ENCODE measurements at places on chromosomes 3 and 15. TPM values are rescaled to one million over a fixed set of nuclear protein-coding genes. Genes with fewer than 3 reads are reported as not detected.
A peak's percentile ranks its signal among the peaks of the same experiment; 100 is the strongest.

GRCh38 chr15:84791763-84792162, 25.4 kb upstream of the ALPK3 start:
- DNase-seq: no peak

- no peak for DNase-seq
Measured at GRCh38 chr3:196670339-196670738, 30.8 kb downstream of the NRROS start.

DNA sequence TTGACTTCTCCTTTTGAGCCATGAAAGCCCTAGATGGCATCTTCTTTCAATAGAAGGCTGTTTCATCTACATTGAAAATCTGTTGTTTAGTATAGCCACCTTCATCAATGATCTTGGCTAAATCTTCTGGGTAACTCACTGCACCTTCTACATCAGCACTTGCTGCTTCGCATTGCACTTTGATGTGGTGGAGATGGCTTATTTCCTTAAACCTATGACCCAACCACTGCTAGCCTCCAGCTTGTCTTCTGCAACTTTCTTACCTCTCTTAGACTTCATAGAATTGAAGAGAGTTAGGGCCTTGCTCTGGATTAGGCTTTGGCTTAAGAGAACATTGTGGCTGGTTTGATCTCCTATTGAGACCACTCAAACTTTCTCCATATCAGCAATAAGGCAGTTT, 189.8 kb downstream of the PLCL2 start:
- DNase-seq: no peak

DNA sequence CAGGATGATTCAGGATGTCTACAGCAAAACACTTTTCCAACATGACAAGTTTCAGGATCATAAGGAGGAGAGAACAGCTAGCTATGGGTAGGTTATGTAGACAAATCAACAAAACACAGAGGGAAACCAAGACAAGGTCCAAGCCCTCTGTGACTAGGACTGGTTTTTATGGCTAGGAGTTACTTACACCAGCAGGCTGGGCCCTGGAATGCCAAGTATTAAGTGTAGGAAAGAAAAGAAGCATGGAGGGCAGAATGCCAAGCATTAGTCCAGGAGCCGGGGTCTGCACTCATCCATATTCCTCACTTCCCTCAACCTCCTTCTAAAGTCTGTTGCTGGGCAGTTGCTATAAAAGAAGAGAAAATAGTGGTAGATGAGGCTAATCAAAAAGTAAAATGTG, 35.3 kb upstream of the PPP2R3A start:
- DNase-seq: no peak

DNA sequence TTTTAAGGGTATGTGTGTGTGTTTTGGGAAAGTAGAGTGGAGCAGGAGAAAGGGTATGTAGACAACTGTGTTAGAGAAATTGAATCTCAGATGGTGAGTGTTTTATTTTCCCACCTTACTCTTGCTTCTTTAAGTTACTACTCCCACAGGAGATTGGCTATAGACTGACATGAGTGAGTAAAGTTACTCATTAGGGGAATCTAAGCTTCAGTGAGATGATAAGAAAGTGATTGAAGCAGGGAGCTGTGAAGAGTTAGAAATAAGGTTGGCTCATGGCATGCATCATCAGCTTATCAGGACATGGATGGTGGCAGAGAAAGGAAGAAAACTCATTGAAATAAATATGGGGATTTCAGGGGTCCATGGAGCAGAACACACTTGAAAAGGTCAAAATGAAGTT, 88.9 kb downstream of the MBNL1 start:
- peak; percentile 28 for DNase-seq

- DNase-seq: no peak
Measured at GRCh38 chr3:132843349-132843748, 121.1 kb upstream of the NPHP3 start.

DNA sequence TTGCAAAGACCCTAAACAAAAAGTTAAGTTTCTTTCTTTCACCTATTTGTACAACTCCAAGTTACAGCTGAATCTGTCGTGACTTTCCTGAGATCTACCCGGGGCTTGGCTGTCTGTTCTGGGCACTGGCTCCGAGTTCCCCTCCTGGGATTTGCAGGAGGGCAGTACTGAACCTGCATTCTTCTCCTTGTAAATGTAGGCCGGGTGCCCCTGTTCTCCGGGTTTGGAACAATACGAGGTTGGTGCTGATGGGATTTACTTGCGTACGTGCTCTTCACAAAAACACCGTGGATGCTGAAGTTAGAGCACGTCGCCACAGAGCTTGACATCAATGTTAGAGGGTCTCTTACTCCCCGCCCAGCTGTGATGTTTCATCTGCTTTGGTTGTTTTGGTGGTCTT, 48.1 kb downstream of the KLHL25 start:
- no peak for DNase-seq

DNA sequence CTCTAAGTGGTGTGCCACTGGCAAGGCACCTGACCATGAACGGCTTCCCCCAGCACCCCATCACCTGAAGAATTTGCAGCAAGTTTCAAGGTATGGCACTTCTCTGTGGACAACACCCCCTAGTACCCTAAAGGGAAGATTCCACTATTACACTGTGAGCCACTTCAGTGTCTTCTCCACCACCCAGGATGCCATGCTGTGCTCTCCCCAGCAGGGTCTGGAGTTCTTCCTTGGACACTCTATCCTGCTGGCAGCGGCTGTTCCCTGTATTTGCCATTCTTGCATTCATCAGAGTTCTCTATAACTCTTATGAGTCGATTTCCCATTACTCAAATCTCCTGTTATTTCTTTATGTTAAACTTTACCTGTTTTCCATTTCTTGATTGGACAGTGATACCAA, 33.9 kb upstream of the RNU6-1 start:
- DNase-seq: no peak

- no peak for DNase-seq
Measured at GRCh38 chr3:156429125-156429524, 125.8 kb downstream of the SSR3 start.

DNA sequence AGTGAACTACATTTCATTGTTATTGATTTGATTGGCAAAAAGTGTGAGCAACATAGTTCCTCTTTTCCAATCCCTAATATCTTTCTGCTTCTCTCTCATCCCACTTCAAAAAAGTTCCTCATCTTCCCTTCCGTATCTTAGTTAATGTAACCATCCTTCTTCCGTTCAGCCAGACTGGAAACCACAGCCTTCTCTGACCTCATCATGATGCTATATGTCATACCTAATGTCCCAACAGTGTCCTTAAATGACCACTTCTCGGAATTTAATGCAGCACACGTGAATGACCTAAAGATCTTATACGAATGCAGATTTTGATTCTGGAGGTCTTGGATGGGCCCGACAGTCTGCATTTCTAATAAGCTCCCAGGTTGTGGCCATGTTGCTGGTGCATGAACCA, 320.3 kb upstream of the SATB1 start:
- no peak for DNase-seq

DNA sequence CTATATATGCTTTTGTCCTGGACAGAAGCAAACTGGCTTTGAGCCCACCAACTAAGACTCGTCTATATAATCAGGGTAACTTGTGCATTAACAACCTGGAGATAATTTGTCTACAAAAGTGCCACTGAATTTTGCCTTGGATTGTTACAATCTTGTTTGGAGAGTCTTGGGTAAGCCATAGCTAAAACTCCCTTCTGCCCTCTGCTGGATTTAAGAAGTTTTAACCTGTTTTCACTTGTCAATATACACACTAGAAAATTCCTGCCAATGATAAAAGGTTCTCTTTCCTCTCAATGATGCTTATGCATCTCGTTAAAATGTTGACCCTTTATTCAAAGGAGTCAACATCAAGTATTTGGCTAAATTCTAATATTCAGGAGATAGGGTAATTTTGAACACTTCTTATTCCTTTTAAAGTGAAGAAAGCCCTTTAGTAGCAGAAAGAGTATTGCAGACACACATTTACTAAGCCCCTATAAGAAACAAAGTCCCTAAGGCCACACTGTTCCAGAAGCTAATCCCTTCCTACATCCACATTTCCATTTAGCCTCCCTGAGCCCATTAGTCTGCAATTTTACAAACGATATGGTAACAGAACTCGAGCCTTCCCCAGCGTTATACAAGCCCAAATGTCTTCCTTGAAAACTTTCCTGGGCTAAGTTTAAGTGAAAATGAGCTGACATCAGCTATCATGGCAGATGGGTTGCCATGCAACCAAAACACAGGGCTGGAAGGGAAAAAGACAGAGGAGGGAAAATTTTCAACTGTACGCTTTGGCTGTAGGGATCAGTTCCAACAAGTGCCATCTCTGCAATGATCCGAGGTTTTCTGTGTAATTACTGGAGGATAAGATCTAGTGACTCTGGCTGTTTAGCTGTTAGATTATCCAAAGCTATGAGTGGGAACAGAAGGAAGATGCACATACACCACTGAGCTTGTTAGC, 75.9 kb upstream of the FGF12 start:
- peak; percentile 30 for DNase-seq

LRRC15 gene
- total RNA-seq: not detected

DNA sequence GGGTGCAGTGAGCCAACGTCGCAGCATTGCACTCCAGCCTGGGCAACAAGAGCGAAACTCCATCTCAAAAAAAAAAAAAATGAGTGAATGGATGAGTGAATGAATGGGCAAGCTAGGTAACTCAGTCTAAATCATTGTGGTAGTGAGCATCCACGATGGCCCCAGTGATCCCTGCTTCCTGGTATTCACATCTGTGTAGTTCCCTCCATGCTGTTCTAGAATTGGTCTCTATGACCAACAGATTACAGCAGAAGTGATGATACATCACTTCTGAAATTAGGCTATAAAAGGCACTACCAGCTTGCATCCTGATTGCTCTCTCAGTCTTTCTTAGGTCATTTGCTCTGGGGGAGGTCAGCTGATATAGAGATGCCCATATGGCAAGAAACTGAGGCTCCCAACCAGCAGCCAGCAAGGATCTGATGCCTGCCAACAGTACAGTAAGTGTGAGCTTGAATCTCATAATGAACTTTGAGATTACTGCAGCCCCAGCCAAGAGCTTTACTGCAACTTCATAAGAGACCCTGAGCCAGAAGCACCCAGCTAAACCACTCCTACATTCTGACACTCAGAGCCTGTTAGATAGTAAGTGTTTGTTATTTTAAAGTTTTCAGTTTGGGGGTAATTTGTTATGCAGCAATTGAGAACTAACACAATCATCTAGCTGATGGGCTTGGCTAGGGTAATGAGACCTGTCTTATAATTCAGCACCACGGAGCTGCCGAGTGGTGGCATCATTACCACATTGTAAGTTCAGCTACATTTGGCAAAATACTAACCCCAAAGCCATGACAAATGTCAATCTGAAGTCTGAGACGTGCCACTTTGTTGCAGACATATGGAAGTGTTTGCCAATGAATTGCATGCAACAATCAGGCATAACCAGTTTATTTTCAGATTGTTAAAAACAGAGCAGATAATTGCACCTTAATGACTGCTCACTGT, 53.0 kb downstream of the KLHL6 start:
- DNase-seq: no peak

STAB1 gene
- total RNA-seq: not detected

DNA sequence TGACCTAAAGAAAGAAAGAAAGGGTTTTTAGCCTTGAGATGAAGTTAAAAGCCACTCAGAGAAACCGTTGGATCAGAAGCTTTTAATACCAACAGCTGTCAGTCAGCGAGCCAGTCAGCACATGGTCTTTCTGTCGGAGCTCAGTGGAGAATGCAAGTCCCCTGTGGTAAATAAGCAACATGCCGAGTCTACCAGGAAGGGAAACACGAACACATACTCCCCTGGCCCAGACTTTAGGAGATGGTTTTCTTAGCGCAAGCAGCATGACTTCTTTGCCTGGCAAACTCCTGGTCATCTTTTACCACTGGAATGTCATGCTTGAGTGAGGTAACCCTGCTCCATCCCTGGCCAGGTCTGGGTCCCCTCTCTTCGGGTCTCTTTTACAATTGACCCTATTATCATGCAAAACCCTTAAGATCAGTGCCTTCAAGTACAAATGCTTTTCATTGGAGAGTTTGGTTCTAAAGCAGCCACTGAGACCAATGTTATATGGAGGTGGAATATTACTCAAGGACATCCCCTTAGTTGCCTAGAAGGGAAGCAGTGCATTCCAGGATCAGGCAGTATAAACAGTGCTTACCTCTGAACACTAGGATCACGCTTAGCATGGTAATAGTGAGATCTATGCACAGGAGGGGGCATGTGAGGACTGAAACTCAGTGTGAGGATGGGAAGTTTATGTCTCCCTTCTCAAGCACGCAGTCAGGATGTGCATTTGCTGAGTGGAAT, 28.2 kb downstream of the SLCO3A1 start:
- DNase-seq: no peak

DNA sequence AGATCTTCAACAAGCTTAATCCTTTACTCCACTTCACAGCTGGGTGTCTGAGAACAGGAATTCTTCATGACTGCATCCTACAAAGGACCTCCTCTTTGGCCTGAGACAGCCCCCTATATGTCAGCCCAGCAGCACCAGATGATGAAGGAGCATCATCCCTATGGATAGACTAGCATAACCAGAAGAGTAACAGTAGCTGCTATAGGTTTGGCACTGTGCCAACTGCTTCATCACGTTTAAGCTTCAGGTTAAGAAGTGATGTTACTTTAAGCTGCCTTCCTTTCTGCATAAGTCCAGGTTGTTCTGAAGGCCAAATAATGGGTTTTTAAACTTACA, 50.6 kb downstream of the CMSS1 start:
- DNase-seq: no peak

- no peak for DNase-seq
Measured at GRCh38 chr15:69039516-69040225, 25.2 kb downstream of the NOX5 start.

GRCh38 chr3:143283432-143284128, 164.0 kb downstream of the CHST2 start:
- no peak for DNase-seq

- peak; percentile 30 for DNase-seq
Measured at GRCh38 chr3:94862703-94863102, 799.8 kb downstream of the NSUN3 start.

NLGN1 gene
- total RNA-seq: 2.0 TPM

TEX55 gene
- not detected for total RNA-seq

GOLGA8S gene
- not detected for total RNA-seq

DNA sequence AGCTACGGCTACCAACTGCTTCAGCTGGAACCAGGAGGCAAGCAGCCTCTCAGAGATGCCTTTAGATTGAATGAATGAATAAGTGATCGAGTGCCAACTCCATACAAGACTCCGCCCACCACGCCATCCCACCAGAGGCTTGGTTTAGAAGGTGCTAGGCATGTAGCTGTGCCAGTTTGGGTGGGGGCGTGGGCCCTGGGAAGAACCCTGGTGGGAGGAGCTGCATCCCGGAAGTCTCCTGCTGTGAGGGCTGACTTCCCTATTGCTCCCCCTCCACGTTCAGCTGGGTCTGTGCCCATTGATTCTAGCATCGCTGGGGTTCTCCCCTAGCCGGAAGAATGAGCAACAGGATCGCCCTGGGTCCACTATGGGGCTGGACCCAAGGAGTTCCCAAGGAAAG, 20.9 kb downstream of the LINGO1 start:
- no peak for DNase-seq
